NCI-H1417 (cell line): ENCODE measurements at places on chromosomes 3 and 15.

- DNase-seq = no peak
Observed at GRCh38 chr3:180294282-180295027, 257.7 kb upstream of the PEX5L start.

GRCh38 chr3:98877132-98877531 is 24.4 kb downstream of the DCBLD2 start:
- DNase-seq = no peak

DNA sequence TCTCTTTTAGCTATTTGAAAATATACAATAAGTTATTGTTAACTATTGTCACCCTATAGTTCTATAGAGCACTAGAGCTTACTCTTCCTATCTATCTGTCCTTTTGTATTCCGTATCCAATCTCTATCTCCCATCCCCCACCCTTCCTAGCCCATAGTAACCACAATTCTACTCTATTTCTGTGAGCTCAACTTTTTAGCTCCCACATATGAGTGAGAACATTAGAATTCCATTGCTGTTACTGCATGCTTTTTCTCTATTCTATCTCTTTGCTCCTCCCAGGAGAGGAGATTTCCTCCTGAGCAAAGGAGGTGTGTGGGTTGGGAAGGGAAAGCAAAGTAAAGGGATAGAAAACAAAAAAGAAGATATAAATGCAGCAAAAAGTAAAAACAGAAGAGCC is 105.6 kb upstream of the SLC4A7 start:
- no peak for DNase-seq

- no peak for DNase-seq
Observed at GRCh38 chr15:25378501-25378901, 60.3 kb downstream of the UBE3A start.

- no peak for DNase-seq
Observed at GRCh38 chr15:75031848-75032247, 8.5 kb downstream of the PPCDC start.

DNA sequence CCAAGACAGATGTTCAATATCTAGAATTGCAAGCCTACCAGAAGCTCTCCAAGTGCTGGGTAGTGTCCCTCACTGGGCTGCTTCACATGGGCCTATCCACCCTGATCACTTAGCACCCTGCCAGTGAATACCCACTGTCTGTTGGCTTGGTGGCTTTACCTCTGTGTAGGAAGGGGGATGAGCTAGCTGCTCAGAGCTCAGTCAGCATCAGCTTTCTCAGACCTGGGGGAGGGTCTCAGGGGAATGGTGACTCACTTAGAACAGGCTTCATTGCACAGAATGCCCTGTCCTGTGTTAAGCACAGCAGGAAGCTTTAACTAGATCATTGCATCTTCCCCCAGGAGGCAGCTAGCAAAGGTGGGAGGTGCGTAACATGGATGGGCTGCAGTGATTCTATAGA is 209.8 kb downstream of the PDCD6IP start:
- DNase-seq = no peak

DNA sequence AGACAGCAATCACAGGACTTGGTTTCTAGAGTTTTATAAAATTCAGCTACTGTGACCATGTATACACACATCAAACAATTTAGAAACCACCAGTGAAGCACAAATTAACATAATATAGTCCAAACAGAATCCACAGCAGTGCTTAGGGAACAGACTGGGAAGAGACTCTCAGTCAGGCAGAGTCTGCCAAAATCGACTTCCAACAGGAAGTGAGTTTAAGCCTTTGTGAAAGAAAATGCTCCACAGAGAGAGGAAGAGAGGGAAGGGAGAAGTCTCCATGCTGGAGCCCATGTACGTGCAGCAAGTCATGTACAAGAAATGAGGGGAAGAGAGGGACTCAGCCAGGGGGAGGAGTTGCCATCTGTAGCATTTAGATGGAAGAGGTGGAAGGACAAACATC is 172.6 kb downstream of the IL5RA start:
- peak; percentile 3 for DNase-seq

DNA sequence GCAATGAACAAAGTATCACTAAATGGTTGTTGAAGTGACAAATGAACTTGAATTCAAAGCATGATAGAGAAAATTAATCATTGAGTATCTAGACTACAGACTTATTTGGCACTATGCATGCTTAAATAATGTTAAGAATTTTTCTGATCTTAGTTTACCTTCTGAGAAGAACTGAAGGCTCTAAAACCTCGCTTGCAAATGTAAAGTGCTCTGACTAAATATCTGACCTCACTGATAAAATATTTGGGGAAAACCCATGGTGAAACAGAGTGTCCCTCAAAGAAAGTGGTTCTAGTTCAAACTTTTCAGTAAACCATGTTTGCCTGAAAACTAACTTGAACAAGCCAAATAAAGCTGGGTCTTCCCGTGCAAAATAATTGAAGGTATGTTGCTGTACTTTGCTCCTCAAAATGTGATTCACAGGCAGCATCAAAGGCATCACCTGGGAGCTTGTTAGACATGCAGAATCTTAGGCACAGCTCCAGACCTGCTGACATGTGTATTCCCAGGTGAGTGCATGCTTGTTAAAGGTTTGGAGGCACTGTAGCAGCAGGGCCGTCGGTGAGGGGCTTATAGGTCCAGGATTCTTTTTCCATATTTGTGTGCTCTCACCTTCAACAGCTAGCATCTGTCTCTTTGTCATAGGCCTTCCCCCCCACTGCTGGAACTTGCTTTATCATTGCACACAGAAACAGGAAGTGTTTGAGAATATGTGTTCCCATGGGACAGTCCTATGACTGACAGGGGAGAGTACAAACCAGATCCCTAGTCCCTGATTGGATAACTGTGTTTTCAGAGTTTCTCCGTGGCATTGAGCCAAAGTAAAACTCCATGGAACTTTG is 524.2 kb upstream of the LMCD1 start:
- no peak for DNase-seq

DNA sequence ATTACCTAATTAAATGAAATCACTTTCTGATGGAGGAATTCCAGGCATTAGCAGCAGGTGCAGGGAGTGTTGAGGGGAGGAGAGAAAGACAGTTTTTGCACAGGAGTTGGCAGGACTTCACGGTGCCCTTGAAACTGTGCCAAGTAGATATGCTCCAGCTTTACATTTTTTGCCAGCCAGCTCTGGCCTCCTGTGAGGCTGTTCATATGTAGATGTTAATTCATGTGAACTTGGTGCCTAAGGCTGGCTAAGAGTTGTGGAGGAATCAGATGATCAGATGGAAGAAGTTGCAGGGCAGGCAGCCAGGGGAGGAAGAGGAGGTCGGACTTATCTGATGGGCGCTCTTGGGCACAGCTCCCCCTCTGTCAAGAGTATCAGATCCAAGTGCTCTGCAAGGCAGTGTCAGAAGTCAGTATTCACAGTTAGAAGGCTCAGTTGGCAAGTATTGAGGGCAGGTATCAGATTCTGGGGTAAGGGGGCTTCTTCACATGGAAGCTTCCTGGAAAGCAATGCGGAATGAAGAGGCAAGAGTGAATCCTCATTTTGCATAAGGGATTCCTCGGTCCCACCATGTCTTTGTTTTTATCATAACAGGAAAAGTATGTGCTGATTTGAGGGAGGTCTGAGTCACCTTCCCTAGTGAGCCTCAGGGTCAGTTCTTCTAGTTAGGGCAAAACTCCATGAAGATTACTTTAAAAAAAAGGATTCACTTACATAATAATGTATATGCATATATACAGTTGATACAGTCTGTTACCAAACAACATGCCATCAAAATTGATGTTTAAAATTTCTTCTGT is 172.6 kb upstream of the UMPS start:
- no peak for DNase-seq
